Stimulated activated CD4-positive, alpha-beta T cell treated with anti-CD3 and anti-CD28 coated beads, Interleukin-15, amount 100 ng/mL, for 24 hours (primary cell): ENCODE measurements at places on chromosomes 7 and 10.

- no peak for DNase-seq
These were observed 139.7 kb upstream of the ABCB5 start for GRCh38 chr7:20475756-20476155.

- no peak for DNase-seq
These were observed 46.8 kb downstream of the IPMK start for GRCh38 chr10:58220769-58221451.

DNA sequence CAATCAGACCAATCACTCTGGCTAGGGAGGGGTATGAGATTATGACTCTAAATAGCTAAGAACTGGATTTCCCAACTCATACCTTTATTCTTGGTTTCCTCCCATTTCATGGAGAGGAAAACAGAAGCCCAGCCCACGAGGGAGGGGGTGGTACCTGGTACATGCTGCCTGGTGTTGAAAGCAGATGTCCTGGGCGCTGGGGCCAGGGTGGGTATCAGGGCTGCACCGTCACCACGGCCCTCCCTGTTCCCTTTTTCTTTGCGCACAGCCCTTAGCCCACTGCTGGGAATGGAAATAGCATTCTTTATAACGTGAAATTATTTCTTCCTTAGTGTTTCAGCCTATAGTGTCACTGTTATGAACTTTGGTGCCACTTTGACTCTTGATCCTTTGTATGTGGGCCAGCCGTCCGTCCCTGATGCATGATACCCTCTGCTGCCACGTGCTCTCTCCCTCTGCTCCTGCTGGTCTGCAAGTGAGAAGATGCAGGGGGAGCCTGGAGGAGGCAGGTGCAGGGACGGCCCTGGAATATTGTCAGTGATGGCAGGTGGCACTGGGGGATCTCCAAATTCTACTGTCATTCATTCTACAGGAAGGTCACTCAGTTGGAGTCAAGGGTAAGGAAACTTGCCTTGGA, 158.5 kb downstream of the CDH23 start:
- no peak for DNase-seq

DNA sequence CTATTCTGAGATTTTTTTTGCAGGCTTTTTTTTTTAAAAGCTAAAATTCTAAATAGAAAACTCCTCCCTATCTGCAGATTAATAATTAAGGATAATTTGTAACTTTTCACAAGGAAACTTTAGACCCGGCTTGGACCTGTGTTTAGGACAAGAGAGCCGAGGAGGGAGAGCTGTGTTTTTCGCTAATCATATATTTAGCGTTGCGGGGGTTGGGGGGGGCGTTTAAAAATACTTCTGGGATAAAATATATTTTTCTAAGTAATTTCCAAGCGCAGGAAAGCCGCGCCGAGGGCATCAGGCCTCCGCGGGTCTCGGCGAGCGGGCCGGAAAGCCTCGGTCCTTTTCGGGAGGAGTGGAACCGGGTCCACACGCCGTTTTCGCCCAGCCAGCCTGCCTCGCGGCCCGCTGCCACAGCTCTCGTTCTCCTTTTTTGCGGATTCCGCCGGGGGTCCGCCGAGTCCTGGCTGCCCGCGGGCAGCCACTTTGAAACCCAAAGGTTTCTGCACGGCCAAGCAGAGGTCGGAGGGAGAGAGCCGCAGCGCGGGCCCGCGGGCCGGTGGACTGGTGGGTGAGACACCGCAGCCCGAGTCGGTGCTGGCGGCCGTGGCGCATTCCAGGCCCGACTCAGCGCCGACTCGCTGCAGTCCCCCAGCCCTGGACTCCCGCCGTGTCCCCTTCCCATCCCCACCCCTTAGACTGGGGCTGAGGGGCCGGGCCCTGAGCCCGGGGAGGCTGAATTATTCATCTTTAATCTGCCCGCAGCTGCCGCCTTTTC, 2.3 kb downstream of the PAX2 start:
- no peak for DNase-seq
